ENCODE measurements at places on chromosomes 5 and 9.

DNA sequence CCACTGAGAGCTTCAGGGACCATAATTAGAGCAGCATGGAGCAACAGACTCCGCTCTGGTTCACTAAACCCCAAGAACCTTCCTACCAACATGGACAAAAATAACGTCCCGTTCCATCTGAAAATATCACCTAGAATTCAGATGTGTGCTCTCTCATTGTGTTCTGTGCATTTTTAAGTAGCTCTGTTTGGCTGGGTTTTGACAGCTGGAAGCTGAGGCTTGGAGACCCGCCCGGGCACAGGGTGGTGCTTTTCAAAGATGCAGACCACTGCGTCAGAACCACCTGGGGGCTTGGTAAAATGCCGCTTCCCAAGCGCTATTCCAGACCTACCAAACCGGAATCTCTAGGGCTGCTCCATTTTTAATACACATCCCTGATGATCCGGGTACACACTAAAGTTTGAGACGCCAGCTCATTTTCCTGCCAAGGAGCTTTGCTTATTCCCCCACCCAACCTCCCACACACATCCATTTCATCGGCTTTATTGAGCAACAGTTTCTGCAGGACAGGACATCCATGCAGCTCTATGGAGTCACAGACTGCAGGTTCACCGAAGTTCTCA, 104.8 kb downstream of the GABBR2 start:
- DNase-seq = no peak

DNA sequence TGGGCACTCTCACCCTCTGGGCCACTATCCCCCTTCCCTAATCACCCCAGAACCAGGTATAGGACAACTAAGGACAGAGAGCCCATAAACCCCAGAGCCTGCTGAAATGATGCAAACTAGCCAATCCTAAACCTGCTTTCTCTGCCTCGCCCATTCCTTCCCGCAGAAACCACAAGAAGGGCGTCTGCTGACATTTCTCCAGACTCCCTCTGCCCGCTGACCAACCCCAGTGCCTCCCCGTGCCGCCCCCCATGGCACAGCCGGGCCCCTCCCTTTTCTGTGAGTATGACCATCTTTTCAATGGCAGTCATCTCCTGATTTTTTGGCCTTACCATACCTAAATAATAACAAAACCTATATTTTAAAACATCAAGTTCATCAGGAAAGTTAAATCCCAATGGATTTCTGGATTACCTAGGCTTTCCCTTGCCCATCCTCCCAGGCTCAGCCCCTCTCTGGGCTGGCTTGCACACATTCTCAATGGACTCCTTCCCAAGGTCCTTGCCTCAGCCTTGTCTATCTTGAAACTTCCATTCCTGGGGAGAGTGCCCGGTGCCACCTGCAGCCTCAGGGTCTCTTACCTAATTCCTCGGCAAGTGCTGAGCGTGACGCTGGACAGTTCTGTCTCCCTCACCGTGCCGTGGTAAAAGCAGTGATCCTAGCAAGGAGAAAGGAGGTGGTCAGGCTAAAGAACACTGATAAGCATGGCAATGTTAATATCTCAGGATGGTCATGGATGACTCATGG, 45.2 kb downstream of the ADAM19 start:
- no peak for DNase-seq

- DNase-seq = no peak
Observed at GRCh38 chr5:1973391-1974013, 90.8 kb upstream of the IRX4 start.

DNA sequence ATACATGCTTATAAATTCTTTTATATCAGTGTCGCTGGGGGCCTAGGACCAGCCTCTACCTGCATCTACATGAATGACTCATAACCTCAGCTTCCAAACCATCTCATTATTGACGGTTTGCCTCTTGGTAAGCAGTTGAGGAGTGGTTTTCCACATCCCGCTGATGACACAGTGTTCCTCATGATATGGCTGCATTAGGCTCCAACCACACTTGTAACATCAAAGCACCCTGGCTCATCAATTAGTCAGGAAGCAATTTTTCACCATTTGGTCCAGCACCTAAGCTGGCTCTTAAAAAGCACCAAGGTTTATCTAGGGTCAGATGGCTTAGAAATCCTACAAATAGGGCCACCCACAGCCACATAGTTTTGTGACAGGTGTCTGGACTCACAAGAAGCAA, 402.4 kb downstream of the ARHGEF28 start:
- no peak for DNase-seq

DNA sequence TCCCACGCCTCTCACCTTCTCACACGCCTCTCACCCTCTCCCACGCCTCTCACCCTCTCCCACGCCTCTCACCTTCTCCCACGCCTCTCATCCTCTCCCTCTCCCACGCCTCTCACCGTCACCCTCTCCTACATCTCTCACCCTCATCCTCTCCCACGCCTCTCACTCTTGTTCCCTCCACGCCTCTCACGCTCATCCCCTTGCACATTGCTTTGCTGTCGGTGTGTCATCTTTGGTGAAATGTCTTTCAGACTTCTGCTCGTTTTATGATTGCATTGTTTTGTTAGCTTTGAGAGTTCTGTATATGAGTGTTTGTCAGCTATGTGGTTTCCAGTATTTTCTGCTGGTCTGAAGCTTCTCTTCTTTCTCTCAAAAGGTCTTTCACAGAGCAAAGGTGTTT, 102.7 kb downstream of the EHMT1 start:
- DNase-seq = no peak

DNA sequence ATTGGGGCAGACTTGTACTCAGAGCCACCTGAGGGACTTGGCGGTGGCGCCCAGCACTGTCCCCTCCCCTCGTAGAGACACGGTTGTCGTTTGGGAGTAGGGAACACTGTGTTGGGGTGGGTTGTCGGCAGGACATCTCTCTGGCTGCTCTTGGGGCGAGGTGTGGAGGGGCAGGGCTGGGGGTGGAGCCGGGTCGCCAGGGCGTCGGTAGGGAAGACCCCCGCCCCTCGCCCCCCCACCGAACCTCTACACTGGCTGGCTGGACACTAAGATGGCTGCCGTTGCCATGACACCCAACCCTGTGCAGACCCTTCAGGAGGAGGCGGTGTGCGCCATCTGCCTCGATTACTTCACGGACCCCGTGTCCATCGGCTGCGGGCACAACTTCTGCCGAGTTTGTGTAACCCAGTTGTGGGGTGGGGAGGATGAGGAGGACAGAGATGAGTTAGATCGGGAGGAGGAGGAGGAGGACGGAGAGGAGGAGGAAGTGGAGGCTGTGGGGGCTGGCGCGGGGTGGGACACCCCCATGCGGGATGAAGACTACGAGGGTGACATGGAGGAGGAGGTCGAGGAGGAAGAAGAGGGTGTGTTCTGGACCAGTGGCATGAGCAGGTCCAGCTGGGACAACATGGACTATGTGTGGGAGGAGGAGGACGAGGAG, 778 bp downstream of the TRIM41 start:
- peak; percentile 63 for DNase-seq

GRCh38 chr5:168603746-168604145, 24.6 kb upstream of the PANK3 start:
- no peak for DNase-seq

GRCh38 chr5:109225716-109226625, 183.8 kb downstream of the PJA2 start:
- no peak for DNase-seq

- no peak for DNase-seq
Observed at GRCh38 chr5:92444888-92445287, 1061.8 kb upstream of the ARRDC3 start.

DNA sequence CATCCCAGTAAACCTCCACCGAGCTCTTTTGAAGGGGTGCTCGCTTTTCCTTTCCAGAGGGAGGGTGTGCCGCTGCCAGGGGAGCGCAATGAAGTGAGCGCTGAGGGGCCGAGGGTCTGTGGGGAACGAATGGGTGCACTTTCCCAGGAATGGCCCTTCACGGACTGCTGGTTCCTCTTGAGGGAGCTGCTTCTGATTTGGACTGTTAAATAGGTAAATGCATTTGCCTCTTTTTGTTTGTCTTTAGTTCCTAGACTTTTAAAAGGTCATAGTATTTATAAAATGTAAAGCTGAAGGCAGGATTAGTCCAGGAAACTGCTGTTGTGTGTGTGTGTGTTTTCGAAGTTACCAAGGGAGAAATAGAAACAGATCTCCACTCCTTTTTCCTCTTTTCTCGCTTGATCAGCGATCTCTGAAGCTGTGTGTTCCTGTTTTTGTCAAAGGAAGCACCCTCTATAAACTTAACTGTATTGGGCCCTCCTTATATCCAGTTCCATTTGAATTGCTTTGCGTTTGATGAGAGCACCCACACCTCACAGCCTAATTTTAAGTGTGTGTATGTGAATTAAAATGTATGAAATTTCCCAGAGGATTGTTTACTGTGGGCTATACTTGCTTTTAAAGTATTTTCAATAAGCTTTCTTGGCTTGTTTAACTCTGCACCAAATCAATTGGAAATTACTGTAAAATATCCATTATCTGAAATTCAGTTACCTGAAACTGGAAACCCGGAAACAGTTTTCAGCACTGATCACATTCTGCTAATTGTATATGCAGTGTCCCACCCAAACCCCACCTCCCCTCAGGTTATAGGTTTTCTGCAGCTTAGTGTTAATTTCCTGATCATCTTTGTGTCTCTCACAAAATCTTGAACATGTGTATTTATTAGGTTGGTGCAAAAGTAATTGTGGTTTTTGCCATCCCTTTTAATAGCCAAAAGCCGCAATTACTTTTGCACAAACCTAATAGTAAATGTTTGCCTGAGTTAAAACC, 966 bp downstream of the SNX2 start:
- DNase-seq = peak; percentile 60

DNA sequence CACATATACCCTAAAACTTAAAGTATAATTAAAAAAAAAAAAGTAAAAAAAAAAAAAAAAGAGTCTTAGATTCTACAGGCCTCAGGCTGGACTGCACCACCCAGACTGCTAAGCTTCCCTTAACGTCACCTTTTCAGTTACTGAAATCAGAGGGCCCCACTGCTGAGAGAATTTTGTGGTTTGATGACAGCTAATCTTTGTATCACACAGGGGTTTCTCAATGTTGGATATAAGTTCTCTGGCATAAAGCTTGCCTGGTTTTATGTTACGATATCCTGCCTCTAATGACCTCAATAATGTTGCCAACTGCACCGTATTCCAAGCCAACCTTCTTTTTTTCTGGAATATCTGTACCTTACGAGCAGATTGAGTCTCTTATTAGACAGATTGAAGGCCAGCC, 43.1 kb upstream of the C6 start:
- no peak for DNase-seq

DNA sequence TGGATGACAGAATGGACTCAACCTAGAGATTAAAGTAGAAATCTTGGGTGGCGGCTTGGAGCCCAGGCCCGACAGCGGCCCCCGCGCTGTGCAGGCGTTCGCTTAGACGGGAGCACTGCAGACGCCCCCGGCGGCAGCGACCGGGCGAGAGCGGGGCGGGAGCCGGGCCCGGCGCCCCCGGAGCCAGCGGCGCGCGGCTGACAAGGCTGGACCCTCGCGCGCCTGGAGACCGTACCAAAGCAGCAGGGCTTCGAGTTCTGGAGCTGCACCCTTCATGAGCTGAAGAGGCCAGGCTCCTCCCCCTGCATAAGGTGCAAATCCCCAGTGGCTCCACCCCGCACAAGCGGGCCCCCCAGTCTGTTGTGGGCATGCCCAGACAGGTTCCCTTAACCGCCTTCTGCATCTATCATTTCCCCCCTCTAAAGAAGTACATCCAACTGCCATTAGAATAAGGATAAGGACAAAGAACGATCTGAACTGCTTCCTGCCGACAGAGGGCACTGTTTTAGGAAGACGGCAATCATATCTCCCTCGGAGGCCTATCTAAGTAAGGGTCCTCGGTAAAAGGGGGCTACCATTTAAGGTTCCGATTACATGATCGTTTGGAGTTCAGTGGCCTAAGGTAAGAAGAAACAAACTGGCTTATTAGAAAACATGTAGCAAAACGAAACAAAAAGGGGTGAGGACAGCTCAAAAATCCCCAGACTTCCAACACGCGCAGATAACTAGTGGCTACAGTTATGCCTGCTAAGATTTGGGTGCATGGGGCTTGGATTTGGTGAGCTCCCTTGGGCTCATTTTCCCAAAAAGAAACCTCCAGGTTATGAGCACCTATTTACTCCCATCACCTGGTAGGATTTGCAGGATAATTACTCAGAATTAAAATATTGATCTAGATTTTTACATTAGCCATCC, 66.3 kb downstream of the RGMB start:
- DNase-seq = peak; percentile 9

GRCh38 chr5:35664584-35664983, 46.9 kb downstream of the SPEF2 start:
- DNase-seq = no peak

DNA sequence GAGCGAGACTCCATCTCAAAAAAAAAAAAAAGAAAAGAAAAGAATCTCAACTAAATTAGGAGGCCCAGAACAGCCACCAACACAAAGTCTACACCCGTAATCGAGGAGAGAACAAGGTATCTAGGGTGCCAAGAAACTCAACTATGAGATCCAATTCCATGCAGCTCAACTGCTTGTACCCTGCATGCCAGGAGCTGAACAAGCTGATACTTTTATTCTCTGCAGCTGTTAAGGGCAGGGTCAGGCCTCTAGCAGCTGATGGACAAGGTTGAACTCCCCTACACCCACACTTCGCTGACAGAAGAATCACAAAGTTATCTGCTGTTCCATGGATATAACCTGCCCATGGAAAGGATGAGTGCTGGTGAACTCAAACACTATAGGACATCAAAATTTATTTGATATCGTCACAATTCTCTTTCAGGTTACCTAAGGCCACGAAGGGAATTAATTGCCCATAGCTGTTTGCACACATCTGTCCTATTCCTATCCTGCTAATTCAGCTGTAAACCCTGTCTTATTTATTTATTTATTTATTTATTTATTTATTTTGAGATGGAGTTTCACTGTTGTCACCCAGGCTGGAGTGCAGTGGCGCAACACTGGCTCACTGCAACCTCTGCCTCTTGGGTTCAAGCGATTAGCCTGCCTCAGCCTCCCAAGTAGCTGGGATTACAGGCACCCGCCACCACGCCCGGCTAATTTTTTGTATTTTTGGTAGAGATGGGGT, 20.7 kb downstream of the UBAP2 start:
- no peak for DNase-seq

- no peak for DNase-seq
Observed at GRCh38 chr5:106860398-106861044, 810.2 kb downstream of the EFNA5 start.

- DNase-seq = no peak
Observed at GRCh38 chr5:1771149-1772065, 28.2 kb downstream of the MRPL36 start.

DNA sequence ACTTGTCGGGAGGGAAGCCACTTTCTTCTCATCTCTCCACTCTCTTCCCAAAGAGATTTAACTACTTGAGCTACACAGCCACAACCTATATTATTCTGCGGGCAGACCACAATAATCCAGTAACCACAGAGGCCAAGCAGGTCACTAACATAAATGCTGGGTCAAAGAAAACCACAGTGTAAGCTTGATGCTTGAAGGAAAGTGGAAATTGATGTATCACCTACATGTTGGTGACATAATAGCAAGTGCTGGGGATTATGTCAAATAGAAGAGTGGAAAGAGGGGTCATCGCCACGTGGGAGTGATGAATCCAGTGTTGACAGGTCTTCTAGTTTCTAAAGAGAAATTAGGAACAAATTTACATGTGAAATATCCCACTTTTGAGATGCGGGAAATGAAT, 40.9 kb downstream of the RFK start:
- DNase-seq = no peak
